Stimulated activated naive CD4-positive, alpha-beta T cell treated with Interleukin-2 at 50 U/mL for 16 hours (primary cell): ENCODE measurements at places on chromosomes 5 and 9.

- DNase-seq: no peak
These were observed 65.4 kb upstream of the ASTN2 start for GRCh38 chr9:117480253-117480652.

GRCh38 chr5:455806-456205, 12.8 kb downstream of the EXOC3 start:
- no peak for DNase-seq

DNA sequence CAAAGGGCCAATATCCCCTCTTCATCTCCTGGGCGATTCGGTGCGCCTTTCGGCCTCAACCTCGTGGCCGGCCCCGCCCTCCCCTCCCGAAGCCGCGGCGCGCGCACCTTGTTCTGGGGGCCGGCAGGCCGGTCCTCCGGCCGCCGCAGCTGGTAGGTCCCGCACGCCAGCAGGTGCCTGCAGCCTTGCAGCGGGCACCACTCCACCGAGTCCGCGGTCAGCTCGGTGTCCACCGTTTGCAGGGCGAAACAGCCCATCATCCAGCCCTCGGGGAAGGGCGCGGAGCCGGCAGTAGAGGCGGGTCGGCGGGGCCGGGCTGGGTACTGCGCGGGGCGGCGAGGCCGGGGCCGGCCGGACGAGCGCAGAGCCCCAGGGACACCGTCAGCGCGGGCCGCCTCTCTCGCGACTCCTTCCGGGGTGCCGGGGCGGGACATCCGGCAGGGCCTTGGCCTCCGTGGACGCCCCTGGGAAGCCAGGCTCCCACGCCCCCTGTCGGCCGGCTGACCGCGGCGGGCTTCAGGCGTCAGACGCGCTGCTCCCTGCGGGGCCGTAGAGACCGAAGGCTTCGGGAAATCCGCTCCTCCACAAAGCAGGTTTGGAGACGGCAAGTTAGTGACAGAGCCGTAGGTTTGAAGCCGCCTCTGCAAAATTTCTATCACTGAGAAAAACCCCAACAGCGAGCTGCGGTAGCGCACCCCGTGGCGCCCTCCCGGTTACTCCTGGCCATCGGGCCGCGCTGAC, at the start of gene DPH7:
Gene DPH7 (minus strand): TSS at position 408 of the 741 bp plus-strand sequence. CDS start 148 bp downstream, at position 260.
- peak; percentile 96 for DNase-seq

GRCh38 chr5:88188458-88189132, 80.0 kb downstream of the TMEM161B start:
- DNase-seq: no peak

DNA sequence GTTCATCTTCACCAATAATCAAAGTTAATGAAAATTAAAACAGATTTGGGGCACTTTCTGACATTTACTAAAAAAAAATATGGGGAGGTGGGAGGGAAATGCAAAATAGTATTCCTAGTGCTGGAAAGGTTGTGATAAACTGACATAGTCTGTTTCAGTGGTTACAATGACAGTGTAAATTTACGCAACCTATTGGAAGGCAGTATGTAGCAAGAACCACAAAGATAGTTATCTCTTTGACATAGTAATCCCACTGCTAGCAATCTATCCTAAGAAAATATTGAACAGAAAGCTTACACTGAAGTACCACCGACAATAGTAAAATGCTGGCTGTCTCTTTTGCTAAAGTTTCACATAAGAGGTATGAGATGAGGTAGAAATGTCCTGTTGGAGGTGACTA, 15.1 kb upstream of the EPB41L4B start:
- DNase-seq: no peak

DNA sequence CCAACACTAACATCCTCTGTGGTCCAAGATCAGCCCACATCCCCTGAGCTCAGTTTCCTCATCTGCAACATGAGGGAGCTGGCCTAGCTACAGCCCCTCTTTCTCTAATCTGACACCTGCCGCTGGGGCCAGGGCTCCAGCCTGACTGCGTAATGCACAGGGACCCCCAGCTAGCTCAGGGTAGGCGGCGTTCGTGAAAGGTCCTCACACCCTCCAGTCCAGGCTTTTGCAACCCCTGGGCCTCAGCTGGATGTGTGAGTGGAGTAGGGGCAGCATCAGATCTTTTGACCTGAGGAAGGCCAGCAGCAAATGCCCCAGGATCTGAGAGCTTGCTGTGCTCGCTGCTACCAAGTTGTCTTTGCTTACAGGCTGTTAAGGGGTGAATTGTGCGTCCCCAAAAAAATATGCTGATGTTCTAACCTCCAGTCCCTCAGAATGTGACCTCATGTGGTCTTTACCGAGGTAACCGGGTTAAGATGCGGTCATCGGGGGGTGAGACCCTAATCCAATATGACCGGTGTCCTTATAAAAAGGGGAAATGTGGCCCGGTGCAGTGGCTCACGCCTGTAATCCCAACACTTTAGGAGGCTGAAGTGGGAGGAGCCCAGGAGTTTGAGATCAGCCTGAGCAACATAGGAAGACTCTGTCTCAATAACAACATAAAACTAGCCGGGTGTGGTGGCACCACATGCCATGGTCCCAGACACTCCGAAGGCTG, 47.8 kb downstream of the PLPP7 start:
- no peak for DNase-seq

DNA sequence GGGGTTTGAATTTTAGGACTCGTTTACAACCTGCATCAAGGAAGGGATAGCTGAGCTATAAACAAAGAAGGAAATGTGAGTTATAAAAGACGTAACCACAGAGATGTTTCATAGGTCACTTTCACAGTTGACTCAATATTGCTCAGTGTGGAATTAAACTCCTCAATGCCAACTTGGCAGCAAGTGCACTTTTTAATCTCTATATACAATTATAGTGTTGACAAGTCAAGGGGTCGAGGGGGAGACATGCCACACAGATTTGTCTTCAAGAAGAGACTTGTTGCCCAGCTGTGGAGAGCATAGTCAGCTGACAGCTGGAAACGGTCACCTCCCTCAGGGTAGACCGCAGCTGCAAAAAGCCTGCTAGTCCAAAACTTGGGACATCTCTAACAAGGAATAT, 163.4 kb upstream of the DMAC1 start:
- DNase-seq: no peak

- no peak for DNase-seq
These were observed 8.2 kb downstream of the SLC22A5 start for GRCh38 chr5:132377738-132378137.

- DNase-seq: no peak
These were observed 17.8 kb upstream of the GLIPR2 start for GRCh38 chr9:36118706-36119105.
